Stimulated activated naive CD8-positive, alpha-beta T cell treated with anti-CD3 and anti-CD28 coated beads, Interleukin-15, Interleukin-2, amounts not matched to agents 100 U/mL and 50 U/mL, for 24 hours (primary cell): ENCODE measurements at places on chromosomes 12 and 14.

DNA sequence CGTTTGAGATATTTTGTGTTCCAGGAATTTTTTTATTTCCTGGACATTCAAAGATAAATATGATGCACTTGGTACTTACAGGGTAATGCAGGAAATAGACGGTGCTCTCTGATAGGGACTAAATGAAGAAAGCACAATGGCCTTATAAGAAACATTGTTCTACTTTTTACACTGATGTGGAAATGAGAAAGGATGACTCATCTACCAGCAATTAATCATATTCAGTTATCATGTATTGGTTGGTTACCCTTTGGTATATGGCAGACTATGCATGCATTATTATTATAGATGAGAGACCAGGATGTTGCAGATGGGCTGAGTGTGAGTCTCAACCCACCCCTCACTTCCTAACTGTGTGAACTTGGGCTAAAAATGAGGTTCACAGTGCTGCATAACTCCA lies 222.2 kb downstream of the FLRT2 start:
- no peak for DNase-seq

- DNase-seq: peak; percentile 29
These were observed 143.5 kb upstream of the AMIGO2 start for GRCh38 chr12:47223031-47223847.

- DNase-seq: no peak
These were observed 5.9 kb upstream of the CACNB3 start for GRCh38 chr12:48812389-48812788.

- DNase-seq: no peak
These were observed 160.0 kb downstream of the KCNA5 start for GRCh38 chr12:5203720-5204119.

DNA sequence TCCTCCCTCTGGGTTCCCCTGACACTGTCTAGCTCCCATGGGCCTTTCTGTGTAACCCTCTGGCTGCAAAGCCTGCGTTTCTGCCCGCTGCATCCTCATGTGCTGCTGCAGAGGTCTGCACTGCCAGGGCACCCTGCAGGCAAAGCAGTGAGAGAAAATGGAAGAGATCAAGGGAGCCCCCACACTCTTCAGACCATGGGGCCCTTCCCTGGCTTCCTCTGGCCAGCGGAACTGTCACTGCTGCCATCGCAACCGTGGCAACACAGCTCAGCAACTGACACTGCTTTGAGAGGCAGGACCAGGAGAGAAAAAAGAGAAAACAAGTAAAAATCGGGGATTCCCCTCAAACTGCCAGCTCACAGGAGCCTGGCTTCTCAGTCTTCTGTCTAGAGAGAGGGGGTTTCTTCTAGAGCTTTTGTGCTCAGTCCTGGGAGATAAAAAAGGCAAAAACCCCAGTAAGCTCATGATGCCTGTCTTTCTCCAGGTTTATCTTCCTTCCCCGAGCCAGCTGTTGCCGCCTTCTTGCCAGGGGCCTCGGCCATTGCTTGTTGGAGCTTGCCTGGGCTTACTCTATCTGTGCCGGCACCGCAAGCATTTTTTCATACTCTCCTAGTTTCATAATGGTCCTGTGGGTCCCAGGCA lies 38.9 kb downstream of the C14orf132 start:
- DNase-seq: no peak

DNA sequence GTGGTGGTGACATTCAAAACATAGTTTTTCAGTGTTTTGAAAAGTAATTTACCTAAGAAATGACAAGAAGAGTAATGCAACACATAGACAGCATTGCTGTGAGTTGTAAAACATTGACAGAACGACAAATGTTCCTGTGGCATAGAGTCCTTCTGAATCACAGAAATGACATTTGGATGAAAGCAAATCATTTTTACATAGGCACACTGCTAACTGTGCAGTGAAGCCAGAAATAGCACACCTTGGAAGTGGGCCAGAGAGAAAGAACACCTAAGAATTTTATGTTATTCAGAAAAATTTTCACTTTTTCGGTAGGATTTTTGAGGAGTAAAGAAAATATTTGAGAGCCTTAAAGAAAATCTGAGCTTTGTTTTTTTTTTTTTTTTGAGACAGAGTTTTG lies 100.6 kb downstream of the ANO4 start:
- no peak for DNase-seq

DNA sequence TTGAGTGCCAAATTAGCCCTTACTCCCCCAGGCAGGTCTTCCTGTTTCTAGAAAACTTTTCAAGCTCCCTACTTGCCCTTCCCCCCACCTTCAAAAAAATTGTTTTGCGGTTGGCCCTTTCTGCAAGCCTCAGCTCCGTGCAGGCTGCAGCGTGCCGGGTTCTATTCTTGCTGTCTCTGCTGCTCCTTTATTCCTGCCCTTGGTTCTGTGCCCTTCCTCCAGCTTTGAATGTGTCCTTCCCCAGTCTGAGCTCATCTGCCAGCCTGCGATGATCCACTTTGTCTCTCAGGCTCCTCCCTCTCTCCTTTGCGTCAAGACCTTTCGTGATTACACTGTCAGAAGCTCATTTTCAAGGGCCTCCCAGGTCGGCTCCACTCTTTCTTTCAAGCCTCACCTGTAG lies 98.6 kb downstream of the IRF2BPL start:
- peak; percentile 50 for DNase-seq

GRCh38 chr14:101743701-101744100 lies 17.8 kb upstream of the PPP2R5C start:
- no peak for DNase-seq

- no peak for DNase-seq
These were observed 2.2 kb downstream of the GABARAPL1 start for GRCh38 chr12:10214895-10215267.

DNA sequence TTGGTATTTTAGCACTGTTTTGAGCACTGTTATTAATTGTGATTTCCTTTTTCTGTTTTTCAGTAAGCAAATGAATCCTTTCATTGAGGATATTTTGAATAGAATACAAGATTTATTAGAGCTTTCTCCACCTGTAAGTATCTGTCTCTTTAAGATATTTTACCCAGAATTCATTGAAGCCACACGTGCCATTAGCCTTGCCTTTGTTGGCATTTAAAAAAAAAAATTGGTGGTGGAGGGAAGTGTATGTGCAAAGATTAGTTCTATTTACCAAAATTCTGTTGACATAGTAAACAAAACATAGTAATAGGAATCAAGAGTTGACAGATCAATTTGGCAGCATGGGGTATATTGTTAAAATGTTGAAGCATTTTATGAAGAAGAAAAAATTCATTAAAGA lies 23.8 kb downstream of the XPOT start:
- no peak for DNase-seq

DNA sequence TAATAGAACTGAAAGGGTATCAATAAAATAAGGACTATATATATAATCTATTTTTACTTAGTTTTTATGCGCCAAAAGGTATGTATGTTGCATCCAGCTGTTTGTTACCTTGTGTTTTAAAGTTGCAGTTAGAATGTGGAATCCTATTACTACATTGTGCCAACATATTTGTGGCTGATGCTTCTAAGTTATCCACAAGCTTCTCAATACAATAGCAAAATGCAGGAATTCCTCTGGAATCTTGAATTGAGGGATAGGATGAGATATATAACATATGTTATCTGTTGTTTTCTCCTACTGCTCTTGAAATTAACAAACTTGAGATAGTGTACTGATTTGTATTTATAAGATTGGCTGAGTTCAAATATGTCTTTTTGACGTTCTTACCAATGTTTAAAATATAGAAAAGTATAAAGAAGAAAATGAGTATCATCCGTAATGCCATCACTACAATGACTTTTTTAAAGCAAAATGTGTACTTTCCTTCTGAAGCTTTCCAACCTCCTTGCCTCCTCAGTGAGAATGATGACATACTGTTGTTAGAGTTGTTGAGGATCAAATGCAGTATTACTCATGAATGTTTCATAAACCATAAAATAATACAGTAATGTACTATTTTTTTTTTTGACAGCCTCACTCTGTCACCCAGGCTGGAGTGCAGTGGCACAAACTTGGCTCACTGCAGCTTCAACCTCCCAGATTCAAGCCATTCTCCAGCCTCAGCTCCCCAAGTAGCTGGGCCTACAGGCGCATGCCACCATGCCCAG lies 6.6 kb downstream of the RAP1B start:
- DNase-seq: no peak

GRCh38 chr12:123043536-123044001 lies 63.1 kb downstream of the ARL6IP4 start:
- DNase-seq: peak; percentile 82

DNA sequence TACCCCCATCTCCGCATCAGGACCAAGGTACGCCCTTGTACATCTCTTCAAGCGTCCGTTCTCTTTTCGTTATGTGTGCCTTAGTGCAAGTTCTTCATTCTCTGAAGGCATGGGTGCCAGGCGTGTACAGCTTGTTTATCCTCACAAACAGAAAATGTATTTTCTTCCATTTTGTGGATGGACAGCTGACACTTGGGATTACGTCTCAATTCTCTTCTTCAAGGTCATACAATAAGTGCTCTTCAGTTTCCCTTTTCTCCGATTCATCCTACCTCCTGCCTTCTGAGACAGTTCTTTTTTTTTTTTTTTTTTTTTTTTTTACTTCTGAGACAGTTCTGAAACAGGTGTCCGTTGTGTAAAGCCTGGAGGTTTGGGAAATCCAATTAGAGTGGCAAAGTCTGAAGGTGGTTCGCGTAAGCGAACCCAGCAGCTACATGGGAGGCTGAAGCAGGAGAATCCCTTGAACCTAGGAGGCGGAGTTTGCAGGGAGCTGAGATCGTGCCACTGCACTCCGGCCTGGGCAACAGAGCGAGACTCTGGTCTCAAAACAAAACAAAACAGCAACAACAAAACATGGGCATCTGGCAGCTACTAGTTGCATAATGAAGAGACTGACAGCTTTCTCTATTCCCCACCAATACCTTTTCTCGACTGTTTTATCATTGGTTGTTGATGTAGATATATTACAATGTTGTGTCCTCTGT lies 734 bp downstream of the COX6A1 start:
- DNase-seq: no peak

DNA sequence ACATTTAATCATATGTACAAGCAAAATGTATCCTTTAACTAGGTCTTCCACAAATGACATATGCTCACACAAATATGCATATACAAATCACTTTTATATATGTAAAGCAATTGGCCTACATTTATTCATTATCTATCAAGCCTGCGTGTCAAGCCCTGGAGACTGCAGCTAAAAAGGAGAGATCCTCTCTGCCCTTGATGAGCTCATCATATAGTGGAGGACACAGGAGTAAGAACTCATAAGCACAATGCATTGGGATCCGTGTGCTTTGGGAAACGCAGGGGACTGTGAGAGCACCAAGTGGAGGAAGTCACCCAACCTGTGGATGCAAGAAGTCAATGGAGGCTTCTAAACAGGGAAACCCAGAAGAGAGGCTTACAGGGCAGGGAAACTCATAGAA lies 735.7 kb downstream of the BCL11B start:
- no peak for DNase-seq
